ENCODE measurements at places on chromosomes 13 and 19. TPM values are rescaled to one million over a fixed set of nuclear protein-coding genes. Genes with fewer than 3 reads are reported as not detected.
A peak's percentile ranks its signal among the peaks of the same experiment; 100 is the strongest.

The PSPN gene
- 0.41 TPM for total RNA-seq

The FUT2 gene
- not detected for total RNA-seq

The EBI3 gene
- total RNA-seq, result 2.1 TPM

The NOTCH3 gene
- total RNA-seq, result 6.2 TPM

The CLDND2 gene
- total RNA-seq, result not detected

The C19orf67 gene
- not detected for total RNA-seq

The TGDS gene
- 5.5 TPM for total RNA-seq

The PLPPR3 gene
- not detected for total RNA-seq

The ACER1 gene
- not detected for total RNA-seq

The NRTN gene
- 6.6 TPM for total RNA-seq

The KCNK6 gene
- 24.6 TPM for total RNA-seq

The OVOL3 gene
- not detected for total RNA-seq

The METTL21C gene
- total RNA-seq, result 0.36 TPM

- H3K27me3 ChIP-seq, result no peaks in the 10 kb centered on the region
- H3K4me1 ChIP-seq, result no peaks in the 10 kb centered on the region
- no peak overlapping the region for H3K27ac ChIP-seq
- DNase-seq, result no peak
- H3K4me3 ChIP-seq, result no peak overlapping the region
These were observed 17.1 kb downstream of the GPATCH1 start for GRCh38 chr19:33098055-33098534.

DNA sequence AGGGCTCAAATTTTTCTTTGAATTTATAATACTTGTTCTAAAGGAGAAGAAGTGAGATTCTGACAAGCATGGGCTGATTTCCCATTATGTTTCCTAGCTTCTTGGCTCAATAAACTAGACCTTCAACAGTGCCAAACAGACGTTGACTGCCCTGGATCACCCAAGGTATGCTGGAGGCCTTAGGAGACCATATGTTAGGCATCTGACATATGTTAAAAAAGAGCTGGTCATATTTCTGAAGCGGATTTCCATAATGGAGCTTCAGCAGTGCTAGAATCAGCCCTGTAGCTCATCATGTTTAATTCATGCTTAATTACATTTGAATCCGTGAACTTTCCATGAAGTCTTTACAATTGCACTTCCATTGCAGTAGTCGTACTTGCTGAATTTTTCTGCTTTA, 653.3 kb downstream of the DIAPH3 start:
- no peaks in the 10 kb centered on the region for H3K27me3 ChIP-seq
- no peaks in the 10 kb centered on the region for H3K36me3 ChIP-seq
- no peak for DNase-seq

- DNase-seq, result no peak
- H3K4me1 ChIP-seq, result no peaks in the 10 kb centered on the region
- H3K36me3 ChIP-seq, result no peaks in the 10 kb centered on the region
- no peak overlapping the region for H3K27ac ChIP-seq
These were observed 4.8 kb downstream of the SEMA6B start for GRCh38 chr19:4554717-4555116.

- H3K27me3 ChIP-seq, result no peaks in the 10 kb centered on the region
- no peaks in the 10 kb centered on the region for H3K4me1 ChIP-seq
These were observed 203.1 kb downstream of the TM9SF2 start for GRCh38 chr13:99704390-99704789.

DNA sequence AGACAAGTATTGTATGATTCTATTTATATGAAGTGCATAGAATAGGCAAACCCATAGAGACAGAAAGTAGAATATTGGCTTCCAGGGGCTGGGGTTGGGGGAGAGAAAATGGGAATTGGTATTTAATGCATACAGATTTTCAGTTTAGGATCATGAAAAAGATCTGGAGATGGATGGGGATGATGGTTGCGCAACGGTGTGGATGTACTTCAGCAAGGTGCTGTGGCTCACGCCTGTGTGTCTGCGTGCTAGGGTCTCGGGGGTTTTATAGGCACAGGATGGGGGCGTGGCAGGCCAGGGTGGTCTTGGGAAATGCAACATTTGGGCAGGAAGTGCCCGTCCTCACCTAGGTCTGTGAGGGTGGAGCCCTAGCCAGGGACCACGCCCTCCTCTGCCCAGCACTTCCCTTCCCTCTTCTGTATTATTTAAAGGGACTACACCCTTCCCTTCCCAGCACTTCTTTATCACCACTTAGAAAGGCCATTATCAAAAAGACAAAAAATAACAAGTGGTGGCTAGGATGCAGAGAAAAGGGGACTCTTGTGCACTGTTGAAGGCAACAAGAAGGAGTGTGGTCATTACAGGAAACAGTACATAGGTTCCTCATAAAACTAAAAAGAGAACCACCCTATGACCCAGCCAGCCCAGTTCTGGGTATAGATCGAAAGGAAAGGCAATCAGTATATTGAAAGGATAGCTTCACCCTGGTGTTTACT, 29.0 kb downstream of the LILRB4 start:
- no peak overlapping the region for H3K4me3 ChIP-seq
- H3K36me3 ChIP-seq, result no peaks in the 10 kb centered on the region
- H3K4me1 ChIP-seq, result no peaks in the 10 kb centered on the region

GRCh38 chr13:18952225-18953016, 229.2 kb downstream of the TUBA3C start:
- H3K36me3 ChIP-seq, result no peaks in the 10 kb centered on the region
- DNase-seq, result no peak
- H3K4me3 ChIP-seq, result no peak overlapping the region
- H3K27ac ChIP-seq, result no peak overlapping the region

- peak within 1 kb of the TSS; percentile 37 for H3K4me3 ChIP-seq
- no peaks in the 10 kb centered on the region for H3K36me3 ChIP-seq
- no peak within 1 kb of the TSS for H3K27ac ChIP-seq
- DNase-seq, result no peak
- H3K4me1 ChIP-seq, result no peaks in the 10 kb centered on the region
- H3K27me3 ChIP-seq, result peaks cover 100% of the 10 kb centered on the region
These were observed at the start of gene ICAM5 for GRCh38 chr19:10289836-10290356. Gene ICAM5, plus strand, starts transcription at chr19:10289952. Its CDS starts 92 bp downstream, at chr19:10290044.

DNA sequence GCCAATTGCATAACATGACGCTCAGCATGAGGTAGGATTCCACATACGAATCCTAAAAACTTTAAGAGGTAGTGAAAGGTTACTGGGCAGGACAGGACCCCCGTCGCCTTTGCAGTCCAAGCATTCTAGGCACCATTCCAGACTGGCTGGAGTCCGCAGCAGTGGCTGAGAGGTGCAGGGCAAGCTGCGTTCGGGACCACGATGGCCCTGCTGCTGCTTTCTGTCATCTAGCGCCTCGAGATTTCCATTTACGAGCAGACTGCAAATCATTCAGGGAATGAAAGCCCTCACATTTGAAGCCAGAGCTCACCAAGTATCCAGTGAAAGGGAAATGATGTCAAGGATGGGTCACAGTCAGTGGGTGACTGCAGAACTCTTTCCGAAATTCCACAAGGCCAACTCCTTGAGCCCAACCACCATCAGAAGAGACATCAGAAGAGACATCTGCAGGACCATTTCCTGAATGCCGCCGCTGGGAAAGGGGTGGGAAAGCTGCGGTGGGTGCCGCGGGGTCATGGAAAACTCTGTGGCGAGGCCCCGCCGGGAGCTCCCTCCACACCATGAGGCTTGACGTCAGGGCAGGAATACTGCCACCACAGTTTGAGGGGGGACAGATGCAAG, 88.3 kb downstream of the COL4A1 start:
- peaks cover 88% of the 10 kb centered on the region for H3K4me1 ChIP-seq
- no peak overlapping the region for H3K4me3 ChIP-seq
- H3K27ac ChIP-seq, result peak overlapping the region; percentile 70
- DNase-seq, result no peak
- no peaks in the 10 kb centered on the region for H3K36me3 ChIP-seq

- peak overlapping the region; percentile 85 for H3K4me3 ChIP-seq
- peak overlapping the region; percentile 85 for H3K27ac ChIP-seq
- H3K4me1 ChIP-seq, result peaks cover 17% of the 10 kb centered on the region
- H3K36me3 ChIP-seq, result no peaks in the 10 kb centered on the region
- peak; percentile 99 for DNase-seq
- no peaks in the 10 kb centered on the region for H3K27me3 ChIP-seq
These were observed 3.7 kb upstream of the ZNF665 start for GRCh38 chr19:53196777-53197396.

DNA sequence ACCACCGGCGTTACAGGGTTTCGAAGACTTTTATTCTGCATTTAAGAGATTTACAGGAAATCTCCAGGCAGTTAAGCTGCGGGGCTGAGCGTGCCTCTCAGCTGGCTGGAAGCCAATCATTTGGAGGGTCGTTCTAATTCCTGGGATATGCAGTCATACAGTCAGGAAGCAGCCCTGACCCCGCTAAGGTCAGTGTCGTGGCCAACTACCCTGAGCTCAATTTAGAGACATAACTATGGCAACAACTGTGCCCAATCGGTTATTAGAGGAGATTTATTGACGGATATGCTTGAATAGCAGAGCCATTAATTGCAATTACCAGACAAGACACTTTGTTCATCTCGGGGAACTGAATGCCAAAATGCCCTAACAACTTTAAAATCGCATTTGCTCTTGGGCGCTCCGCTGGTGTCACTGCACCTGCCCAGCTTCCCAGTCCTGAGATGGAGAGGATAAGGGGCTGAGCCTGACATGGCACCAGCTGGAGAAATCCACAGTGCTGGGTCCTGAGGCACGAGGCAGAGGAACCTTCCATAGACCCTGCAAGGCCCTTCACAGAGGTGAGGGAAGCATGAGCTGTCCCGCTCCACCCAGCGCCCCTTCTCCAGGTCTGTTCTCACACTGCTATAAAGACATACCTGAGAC, 15.1 kb upstream of the ZNF507 start:
- no peak overlapping the region for H3K4me3 ChIP-seq
- DNase-seq, result no peak

GRCh38 chr19:38654628-38655055, 7.2 kb downstream of the ACTN4 start:
- peak overlapping the region; percentile 98 for H3K27ac ChIP-seq
- no peaks in the 10 kb centered on the region for H3K27me3 ChIP-seq
- no peak overlapping the region for H3K4me3 ChIP-seq
- H3K4me1 ChIP-seq, result peaks cover 96% of the 10 kb centered on the region
- DNase-seq, result no peak
- no peaks in the 10 kb centered on the region for H3K36me3 ChIP-seq

GRCh38 chr13:31881495-31881882, 142.2 kb downstream of the RXFP2 start:
- H3K36me3 ChIP-seq, result no peaks in the 10 kb centered on the region
- no peaks in the 10 kb centered on the region for H3K27me3 ChIP-seq
- no peaks in the 10 kb centered on the region for H3K4me1 ChIP-seq
- no peak overlapping the region for H3K4me3 ChIP-seq
- DNase-seq, result no peak

DNA sequence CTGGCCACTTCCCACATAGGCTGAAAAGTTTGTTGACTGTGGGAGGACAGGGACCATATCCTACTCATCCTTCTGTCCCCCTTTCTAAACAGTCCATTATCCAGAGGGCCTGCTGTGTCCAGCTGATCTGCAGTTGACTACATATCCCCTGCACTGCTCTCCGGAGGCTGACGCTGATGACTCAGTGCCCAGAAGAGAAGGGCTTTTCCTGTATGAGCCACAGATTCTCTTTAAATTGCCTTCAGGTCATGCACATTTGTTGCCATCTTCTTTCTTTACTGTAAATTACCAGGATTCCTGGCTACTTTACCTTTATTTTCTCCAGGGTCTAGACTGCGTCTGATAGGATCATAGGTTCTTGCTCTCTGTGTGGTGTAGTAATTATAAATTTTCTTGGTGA, 125.2 kb downstream of the LACC1 start:
- H3K27me3 ChIP-seq, result no peaks in the 10 kb centered on the region
- H3K4me3 ChIP-seq, result no peak overlapping the region
- no peak for DNase-seq
- peaks cover 17% of the 10 kb centered on the region for H3K4me1 ChIP-seq
- no peaks in the 10 kb centered on the region for H3K36me3 ChIP-seq

GRCh38 chr19:33486936-33487811, 34.4 kb downstream of the PEPD start:
- no peaks in the 10 kb centered on the region for H3K27me3 ChIP-seq
- DNase-seq, result peak; percentile 56
- H3K27ac ChIP-seq, result no peak overlapping the region
- no peaks in the 10 kb centered on the region for H3K4me1 ChIP-seq
- peaks cover 21% of the 10 kb centered on the region for H3K36me3 ChIP-seq
- no peak overlapping the region for H3K4me3 ChIP-seq

- H3K36me3 ChIP-seq, result no peaks in the 10 kb centered on the region
- no peaks in the 10 kb centered on the region for H3K27me3 ChIP-seq
- peaks cover 75% of the 10 kb centered on the region for H3K4me1 ChIP-seq
- DNase-seq, result peak; percentile 88
These were observed 6.6 kb downstream of the SSBP4 start for GRCh38 chr19:18425515-18426415.

DNA sequence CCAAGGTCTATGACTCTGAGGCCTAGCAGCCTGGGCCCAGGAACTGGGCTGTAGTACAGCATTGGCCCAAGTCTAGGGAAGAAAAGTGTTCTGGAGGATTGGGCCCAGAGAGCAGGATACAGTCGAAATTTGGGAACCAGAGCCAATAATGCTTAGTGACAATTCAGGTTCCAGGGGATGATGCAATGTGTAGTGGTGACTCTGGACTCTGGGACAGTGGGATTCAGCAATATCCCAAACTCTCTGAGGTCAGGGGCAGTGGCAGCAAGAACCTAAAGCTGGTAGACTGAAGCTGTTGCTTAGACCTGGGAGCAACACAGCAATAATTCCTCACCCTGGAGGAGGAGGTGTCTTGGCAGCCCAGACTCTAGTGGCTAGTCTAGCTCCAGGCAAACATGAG, 545.5 kb upstream of the ARGLU1 start:
- DNase-seq, result no peak
- H3K27ac ChIP-seq, result no peak overlapping the region
- no peaks in the 10 kb centered on the region for H3K36me3 ChIP-seq
- no peaks in the 10 kb centered on the region for H3K4me1 ChIP-seq

DNA sequence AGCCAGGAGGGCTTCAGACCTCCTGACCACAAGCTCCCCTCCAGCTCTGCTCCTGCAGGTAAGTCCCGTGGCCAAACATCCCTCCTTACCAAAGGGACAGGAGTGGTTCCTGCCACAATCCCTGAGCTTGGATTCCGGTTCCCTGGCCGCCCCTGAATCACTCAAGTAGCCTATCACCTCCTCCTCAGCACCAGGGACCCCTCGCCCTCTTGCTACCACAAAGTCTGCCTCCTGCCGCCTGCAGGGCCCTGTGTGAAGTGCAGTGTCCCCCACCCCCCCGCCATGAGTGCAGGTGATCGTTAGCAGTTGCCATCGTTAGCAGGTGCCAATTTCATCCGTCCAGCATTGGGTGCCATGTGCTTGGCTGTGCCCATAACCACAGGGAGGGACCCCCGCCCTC, 40.8 kb upstream of the RANBP3 start:
- peak; percentile 57 for DNase-seq
- peaks cover 46% of the 10 kb centered on the region for H3K36me3 ChIP-seq
- no peaks in the 10 kb centered on the region for H3K4me1 ChIP-seq

GRCh38 chr13:97526556-97526955, 92.6 kb downstream of the RAP2A start:
- no peaks in the 10 kb centered on the region for H3K27me3 ChIP-seq
- H3K4me3 ChIP-seq, result no peak overlapping the region
- H3K36me3 ChIP-seq, result no peaks in the 10 kb centered on the region
- H3K4me1 ChIP-seq, result no peaks in the 10 kb centered on the region
- DNase-seq, result no peak
- H3K27ac ChIP-seq, result no peak overlapping the region
